Adrenal gland (tissue), 19 donors: ENCODE measurements at places on chromosomes 12 and 14. TPM values are rescaled to one million over a fixed set of nuclear protein-coding genes. Genes with fewer than 3 reads are reported as not detected.

SERPINA12 gene
- not detected for total RNA-seq

B4GALNT3 gene
- total RNA-seq: 29.0 TPM

- no peak for DNase-seq
Measured at GRCh38 chr14:70018230-70018629, 139.0 kb downstream of the SMOC1 start.

DNA sequence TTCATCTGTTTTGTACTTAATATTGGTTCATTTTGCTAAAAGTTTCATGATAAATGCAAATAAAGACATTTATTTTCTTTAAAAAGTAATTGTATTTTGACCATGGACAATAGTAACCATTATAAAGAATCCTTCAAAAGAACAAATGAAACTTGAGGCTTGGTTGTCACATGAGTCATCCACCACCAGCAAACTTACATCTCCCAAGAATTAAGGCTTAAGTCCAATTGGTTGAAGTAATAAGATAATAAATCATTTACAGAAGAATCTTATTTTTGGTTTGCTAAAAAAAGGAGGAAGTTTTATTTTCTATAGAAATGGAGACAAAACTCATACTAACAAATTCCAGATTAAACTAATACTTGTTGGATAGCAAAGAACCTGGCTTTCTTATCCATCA lies 84.8 kb upstream of the KITLG start:
- no peak for DNase-seq

- no peak for DNase-seq
Measured at GRCh38 chr14:103549361-103550311, 12.8 kb downstream of the BAG5 start.

- DNase-seq: peak; percentile 41
Measured at GRCh38 chr12:120677765-120678473, 9.0 kb upstream of the MLEC start.

GRCh38 chr12:5756338-5756842 lies 188.7 kb downstream of the ANO2 start:
- no peak for DNase-seq

- DNase-seq: peak; percentile 59
Measured at GRCh38 chr14:99274346-99275221, 2.6 kb upstream of the BCL11B start.

DNA sequence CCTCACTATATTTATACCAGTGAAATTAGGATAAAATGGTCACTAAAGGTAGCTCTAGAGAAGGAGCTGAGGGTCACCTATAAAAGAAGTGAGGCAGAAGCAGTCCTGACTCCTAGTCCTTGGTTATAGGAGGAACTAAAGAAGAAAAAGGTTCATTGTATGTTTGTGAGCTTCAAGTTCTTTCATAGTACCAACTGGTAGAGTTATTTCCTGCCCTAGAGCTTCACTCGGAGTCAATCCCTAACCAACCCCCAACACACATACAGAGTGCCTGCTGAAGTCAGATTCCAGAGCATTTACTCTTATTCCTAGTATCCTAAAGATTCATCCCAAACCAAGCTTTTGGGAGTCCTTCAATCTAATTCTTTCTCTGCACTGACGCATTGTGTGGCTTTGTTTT lies 29.3 kb upstream of the FRMD6 start:
- no peak for DNase-seq

GRCh38 chr12:42794806-42795205 lies 205.3 kb upstream of the PRICKLE1 start:
- no peak for DNase-seq

DNA sequence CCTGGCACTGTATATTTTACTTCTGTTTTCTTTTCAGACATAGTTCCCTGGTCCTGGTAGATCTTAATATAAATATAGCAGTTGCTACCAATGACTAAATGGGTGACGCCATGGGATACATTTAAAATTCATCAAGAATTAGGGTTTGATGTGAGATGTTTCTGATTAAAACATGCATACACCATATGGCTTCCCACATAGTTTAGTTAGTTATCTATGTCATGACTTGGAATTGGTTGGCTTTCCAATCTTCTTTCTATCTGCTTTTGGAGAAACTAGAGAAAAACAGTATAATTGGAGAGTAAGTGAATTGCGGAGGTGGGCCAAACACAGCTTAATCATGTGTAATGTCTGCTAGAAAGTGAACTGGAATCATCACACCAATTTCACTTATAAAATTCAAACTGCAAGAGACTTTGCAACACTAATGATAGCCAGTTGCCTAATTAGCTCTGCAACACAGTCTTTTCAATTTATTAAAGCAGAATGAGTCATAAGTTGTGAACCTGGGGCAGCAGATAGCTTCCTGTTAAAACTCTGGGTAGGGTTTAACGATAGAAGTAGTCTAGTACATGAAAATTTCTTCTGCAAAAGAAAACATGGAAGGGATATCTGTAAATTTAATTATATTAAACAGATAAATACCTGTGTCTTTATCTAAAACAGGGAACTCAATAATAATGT lies 295.2 kb downstream of the SLC16A7 start:
- DNase-seq: no peak

- DNase-seq: no peak
Measured at GRCh38 chr12:131136539-131136872, 182.8 kb downstream of the ADGRD1 start.

- DNase-seq: no peak
Measured at GRCh38 chr12:128843538-128843937, 9.7 kb upstream of the GLT1D1 start.

DNA sequence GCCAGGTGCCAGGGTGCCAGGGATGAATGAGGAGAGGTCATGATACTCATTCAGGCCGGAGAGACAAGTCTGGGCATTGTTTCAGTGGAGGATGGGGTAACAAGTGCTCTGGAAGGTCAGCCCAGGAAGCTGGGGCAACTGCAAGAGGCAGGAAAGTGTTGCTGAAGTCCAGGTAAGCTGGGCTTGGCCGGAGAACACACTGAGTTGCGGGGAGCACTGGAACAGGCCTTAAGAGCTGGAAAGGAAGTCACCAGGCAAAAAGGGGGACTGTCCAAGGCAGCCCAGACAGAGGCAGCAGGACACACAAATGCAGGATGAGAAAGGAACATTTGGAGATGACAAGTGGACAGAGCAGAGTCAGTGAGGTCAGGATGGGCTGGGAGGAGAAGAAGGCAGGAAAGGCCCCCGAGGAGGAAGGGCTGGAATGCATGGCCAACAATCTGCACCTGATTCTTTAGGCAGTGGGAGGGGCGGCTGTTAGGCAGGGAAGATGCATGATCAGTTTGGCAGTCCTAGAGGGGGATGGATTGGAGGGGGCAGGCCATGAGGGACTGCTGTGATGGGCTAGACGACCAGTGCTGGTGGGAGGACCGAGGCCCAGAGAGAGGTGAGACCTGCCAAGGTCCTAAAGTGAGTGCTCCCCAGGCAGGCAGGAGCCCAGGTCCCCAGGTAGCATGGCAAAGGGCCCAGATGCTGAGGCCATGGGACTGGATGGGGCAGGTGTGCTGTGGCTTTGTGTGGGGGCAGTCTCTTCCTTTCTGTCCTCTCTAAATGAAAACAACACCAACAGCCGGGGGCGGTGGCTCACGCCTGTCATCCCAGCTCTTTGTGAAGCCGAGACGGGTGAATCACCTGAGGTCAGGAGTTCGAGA lies 17.2 kb upstream of the HHIPL1 start:
- no peak for DNase-seq
